ENCODE measurements at places on chromosomes 3 and 15.

DNA sequence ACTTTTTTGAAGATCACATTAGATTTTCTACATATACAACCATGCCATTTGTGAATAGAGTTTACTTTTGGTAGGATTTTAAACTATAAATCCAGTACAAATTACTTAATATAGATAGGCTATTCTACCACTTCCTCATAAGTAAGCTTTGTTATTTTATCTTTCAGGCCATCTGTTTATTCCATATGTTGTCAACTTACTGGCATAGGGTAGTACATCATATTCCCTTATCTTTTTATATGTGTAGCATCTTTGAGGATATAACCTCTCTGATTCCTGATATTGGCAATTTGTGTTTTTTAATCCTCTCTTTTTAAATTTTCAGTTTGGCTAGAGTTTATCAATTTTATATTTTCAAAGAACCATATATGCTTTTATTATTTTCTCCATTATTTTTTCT, 515.4 kb downstream of the DIPK2A start:
- DNase-seq = no peak

DNA sequence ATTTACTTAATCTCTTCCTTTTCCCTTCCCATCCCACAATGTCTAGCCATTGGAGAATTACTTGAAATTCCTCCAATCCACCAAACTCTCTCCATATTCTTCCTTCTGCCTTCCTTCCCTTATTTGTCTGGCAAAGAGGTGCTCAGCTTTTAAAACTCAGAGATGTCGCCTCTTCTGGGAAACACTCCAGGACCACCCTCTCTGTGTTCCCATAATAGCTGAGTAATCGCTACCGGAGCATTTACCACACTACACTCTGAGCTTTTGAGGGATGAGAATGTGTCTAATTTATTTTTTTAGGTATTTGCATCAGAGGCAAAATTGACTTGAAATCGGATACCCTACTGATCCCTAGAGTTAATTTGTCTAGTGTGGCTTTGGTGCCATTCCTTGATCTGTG, 245.7 kb upstream of the TPRG1 start:
- peak; percentile 77 for DNase-seq

DNA sequence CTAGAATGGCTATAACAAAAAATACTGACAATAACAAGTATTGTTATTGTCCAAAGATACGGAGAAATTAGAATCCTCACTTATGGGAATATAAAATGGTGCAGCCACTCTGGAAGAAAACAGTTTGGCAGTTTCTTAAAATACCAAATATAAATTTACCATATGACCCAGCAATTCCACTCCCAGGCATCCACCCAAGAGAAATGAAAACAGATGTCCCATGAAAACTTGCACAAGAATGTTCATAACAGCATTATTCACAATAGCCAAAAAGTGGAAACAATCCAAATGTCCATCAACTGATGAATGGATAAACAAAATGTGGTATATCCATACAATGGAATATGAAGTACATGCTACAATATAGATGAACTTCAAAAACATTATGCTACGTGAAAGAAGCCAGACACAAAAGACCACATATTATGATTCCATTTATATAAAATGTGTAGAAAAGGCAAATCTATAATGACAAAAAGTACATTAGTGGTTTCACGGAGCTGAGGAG, 9.4 kb downstream of the AAGAB start:
- no peak for DNase-seq

DNA sequence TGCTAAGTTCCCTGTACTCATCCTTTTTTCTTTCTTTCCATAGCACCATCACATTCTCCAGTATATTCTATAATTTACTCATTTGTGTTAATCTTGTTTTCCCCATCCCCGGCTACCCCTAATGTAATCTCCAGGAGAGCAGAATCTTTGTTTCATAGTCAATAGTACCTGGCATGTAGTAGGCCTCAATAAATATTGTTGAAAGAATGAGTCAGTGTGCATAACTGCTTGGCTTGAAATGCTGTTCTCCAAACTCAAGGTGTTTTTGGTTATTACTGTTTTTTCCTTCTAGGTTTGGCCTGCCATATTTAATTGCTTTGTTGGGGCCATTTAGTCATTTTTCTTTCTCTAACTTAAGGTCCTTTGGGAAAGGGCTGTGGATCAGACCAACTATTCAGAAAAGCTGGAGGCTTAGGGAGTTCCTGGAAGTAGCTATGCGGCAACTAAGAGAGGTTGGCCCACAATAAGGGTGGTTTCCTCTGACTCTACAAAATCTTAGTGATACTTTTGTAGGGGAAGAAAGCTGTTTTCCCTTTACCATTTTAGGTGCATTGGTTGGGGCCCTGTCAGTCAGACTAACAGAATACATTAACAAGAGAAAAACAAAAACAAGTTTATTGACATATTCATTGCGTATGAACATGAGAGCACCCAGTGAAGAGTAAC, 28.4 kb downstream of the KAT2B start:
- DNase-seq = no peak

DNA sequence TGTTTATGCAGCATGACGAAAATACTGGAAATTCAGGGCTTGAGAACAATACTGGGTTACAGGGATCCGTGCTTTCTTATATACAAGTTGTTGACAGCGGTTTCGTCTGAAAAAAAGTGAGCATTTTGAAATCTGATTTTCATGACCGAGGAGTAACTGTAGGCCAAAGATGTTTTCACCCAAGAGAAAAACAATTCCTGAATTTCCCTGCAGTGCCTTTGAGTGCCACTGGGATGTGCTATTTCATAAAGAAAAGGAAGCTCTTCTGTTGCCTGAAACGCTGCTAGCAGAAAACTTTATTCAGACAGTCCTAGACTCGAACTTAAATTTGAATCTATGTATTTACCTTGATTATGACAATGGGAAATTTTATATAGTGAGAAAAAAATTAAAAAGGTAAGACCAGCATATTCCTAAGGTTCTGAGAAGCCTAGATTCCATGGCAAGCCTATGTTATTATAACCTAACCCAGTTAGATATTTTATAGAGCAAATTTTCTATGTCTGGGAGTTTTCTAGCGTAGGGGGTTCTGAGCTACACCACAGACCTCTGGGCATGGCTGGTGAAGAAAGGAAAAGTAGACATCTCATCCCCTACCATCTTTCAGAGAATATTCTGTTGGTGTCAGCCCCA, 30.2 kb downstream of the KCNAB1 start:
- DNase-seq = peak; percentile 72

DNA sequence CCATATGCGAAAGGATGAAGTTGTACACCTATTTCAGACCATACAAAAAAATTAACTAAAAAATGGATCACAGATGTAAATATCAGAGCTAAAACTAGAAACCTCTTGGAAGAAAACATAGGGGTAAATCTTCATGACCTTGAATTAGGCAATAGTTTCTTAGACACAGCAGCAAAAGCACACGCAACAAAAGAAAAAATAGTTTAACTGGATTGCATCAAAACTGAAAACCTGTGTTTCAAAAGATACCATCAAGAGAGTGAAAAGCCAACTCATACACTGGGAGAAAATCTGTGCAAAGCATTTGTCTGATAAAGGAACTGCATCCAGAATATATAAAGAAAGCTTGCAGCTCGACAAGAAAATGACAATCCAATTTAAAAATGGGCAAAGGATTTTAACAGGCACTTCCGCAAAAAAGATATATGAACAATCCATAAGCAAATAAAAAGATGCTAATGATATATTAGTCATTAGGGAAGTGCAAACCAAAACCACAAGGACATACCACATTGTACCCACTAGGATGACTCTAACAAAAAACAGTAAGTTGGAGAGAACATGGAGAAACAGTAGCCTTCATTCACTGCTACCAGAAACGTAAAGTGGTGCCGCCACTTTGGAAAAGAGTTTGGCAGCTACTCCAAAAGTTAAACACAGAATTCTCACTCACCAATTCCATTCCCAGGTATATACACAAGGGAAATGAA, 263.1 kb downstream of the ADAMTS17 start:
- peak; percentile 32 for DNase-seq

DNA sequence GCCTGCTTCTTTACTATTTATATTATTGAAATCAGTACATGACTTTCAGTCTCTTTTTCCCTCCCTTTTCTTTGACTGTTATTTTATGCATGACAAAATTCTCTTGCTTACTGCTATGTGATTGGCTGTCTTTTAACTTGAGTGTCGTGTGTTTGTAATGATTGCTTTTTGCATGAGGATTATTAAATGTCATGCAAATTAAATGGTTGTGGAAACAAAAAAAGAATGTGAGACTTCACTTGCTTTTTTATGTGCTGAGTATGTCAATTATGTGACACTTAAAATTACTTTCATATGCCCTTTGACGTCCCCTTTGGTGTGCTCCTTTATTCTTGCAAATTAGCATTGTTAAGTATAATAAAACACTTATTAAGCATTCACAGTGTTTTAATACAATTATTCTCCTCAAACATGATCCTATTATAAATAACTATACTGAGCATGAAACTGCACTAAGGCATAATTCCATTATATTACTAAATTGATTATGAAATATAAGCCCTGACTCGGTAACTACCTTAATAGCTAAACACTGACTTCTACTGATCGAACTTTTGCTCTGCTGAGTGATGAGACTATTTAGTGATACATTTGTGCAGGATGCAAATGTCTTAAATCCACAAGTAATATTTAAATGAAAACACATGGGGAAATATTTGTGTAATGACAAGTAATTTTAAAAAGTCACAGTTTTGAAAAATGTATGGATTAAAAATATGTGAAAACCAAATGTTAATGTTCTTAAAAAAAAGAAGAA, 401.7 kb downstream of the NLGN1 start:
- no peak for DNase-seq

- DNase-seq = peak; percentile 97
Measured at GRCh38 chr3:193831495-193832455, 238.8 kb downstream of the OPA1 start.

DNA sequence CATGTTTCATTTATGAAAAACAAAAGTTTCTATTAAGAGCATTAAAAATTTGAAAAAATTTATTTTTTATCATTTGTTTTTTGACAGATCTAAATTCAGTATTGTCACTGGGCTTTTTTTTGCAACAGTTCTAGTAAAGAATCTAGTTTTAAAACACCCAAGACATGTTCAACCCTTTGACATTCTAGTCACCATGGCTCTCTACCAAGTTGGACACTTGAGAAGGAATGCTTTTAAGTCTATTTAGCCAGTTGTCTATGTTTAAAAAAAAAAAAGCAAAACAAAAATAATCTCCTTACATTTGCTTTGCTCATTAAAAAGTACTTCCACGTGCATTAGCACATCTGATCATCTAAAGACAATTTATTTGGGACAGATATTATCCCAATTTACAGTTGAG, 417.5 kb downstream of the RSL24D1 start:
- DNase-seq = no peak

DNA sequence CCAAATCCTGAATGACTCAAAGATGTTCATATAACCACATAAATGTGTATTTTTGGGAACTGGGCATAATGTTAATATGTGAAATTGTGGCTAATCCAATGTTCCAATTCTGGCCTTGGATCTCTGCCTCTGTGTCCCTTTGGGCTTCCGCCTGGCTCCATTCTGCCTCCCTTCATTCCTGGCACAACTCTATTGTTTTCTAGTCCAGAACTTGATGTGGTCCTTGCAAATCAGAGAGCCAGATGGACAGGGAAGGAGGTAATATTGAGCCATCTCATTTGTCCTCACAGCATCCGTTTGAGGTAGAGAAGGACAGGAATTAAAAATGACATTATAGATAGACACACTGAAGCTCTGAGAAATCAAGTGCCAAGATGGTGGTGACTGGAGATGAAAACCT, 355.7 kb upstream of the TBL1XR1 start:
- no peak for DNase-seq

- no peak for DNase-seq
Measured at GRCh38 chr15:39914977-39915376, 5.1 kb downstream of the GPR176 start.

GRCh38 chr3:66464512-66464894, 36.3 kb downstream of the LRIG1 start:
- no peak for DNase-seq

DNA sequence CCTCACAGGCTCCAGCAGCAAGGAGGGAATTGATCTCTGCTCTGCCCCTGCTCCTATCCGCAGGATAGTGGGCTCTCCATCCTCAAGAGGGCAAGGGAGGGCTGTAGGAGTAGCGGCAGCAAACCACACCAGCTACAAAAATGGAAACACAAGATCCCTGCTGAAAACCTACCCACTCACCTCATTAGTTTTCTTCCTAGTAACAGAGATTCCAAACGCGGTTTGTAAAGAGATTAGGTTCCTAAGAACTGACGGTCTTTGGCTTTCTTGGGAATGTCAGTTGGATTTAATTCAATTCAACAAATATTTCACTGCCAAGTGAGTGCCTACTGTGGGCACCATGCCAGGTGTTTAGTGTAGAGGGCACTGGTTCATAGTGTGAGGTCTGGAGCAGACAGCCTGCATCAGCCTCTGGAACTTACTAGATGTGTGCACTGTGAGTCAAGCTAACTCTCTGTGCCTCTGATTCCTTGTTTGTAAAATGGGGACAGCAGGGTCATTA, 84.7 kb downstream of the MRPL46 start:
- peak; percentile 86 for DNase-seq

- no peak for DNase-seq
Measured at GRCh38 chr3:32106929-32107362, 526 bp downstream of the GPD1L start.

DNA sequence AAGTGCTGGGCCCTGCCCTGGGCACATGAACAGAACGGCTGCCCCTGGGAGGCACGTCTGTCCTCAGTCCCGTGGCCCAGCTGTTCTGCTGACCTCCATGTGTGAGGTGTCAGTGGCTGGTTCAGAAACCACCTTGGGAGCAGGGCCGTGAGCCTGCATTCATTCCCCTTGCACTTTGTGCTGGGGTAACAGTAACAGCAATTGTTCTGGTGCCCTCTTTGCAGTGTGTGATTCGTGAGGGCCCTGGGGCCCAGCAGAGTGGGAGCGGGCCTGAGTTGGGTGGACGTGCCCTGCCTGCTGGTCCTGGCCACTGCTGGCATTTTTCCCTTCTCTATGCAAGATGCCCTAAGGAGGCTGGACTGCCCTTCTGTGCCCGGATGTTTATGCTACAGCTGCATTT, 50.4 kb upstream of the MYZAP start:
- DNase-seq = no peak

DNA sequence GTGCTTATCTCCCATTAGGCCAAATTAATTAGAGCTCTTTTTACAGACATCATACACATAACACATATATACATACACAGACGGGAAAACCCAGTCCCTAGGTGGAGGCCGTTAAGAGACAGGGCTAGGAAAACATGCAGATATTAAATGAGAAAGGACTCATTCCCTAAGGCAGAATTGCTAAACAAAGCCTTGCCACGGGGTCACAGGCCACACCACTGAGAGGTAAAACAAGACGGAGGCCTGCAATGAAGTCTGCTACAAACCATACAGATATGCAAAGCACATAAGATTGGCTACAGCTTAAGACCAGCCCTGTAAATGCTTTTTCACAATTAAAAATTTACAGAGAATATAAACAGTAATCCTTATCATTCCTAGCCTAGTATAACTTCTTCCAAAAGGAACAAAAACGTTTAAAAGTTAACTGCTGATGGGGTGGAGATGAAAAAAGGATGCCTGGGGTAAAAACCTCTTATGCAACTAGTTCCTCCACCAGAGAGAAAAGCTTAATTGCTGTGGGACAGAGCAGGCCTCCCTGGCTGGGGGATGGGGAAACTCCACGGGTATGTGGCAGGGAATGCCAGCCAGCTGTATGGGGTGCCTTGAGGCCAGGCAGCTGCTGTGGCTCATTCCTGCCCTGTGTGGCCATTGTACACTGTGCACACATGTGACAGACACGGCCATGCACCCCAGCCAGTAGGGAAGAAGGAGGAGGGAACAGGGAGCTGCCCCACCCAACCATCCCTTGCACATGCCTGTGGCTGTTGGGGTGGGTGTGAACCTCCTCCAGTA, 481.4 kb upstream of the LMCD1 start:
- no peak for DNase-seq

- peak; percentile 88 for DNase-seq
Measured at GRCh38 chr3:141955175-141955574, 78.7 kb downstream of the ATP1B3 start.

Data from astrocyte of the hippocampus (primary cell).